ENCODE measurements at places on chromosomes 4 and X.

DNA sequence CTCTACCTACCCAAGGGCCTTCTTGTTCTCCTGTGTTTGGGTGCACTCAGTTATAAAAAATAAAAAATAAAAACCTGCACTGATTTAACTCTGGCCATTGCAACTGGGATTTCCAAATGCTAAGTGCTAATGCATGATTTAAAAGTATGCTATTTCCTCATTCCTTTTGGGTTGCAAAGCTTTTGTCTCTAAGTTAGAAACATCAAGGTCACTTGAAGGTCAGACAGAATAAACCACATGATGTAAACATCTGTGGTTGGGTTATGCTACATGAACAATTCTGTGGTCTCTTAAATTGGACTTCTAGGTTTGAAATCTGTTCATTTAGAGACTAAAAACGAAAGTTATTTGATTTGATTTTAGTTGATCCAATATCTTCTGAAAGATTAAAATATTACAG is 1547.4 kb upstream of the TENM3 start:
- no peak for DNase-seq

DNA sequence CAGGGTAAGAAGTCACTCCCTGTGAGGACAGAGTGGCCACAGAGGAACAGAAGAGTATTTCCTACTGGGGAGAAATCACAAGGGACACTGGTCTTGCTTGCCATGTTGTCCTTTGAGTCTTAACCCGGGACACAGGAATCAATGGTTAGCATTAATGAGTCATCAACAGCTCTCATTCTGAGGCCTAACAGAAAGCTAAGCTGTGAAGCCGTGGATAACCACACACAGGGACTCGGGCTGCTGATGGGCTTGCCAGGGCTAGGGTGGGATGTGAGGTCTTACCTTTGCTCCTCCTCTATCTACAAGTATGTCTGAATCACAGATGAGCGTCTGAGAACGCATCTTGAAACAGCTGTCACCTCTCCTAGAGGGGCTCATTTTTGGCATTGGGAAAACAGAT is 22.2 kb downstream of the HELT start:
- DNase-seq = peak; percentile 64

- DNase-seq = no peak
These were observed 30.5 kb downstream of the RUFY3 start for GRCh38 chr4:70752236-70752635.

DNA sequence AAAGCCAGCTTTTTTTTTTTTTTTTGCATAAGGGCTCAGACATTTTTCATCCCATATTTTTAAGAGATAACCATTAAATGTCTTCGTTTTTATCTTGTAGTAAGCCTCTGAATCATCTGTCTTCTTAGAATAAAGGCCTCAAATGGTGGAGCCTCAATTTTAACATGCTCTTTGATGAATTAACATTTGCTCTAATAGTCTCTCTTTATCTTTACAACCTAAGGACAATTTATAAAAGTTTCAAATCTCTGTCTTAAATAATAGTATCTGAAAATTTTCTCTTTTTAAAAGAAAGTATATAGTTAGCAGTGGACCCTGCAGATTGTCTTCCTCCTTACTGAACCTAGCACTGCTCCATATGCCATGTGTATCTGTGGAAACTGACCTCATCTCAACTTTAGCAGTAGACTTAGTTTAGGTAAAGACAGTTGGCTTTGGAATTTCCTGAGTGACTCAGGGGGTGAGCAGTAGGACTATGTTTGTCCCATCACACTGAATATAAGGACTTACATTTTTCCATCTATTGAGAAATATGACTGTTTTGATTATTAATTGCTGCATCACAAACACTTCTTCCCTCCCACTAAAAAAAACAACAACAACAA is 1658.0 kb downstream of the STIM2 start:
- DNase-seq = no peak

- DNase-seq = no peak
These were observed 65.9 kb downstream of the FAT1 start for GRCh38 chr4:186657764-186658163.

GRCh38 chr4:13920901-13921300 is 293.4 kb upstream of the BOD1L1 start:
- DNase-seq = peak; percentile 91

DNA sequence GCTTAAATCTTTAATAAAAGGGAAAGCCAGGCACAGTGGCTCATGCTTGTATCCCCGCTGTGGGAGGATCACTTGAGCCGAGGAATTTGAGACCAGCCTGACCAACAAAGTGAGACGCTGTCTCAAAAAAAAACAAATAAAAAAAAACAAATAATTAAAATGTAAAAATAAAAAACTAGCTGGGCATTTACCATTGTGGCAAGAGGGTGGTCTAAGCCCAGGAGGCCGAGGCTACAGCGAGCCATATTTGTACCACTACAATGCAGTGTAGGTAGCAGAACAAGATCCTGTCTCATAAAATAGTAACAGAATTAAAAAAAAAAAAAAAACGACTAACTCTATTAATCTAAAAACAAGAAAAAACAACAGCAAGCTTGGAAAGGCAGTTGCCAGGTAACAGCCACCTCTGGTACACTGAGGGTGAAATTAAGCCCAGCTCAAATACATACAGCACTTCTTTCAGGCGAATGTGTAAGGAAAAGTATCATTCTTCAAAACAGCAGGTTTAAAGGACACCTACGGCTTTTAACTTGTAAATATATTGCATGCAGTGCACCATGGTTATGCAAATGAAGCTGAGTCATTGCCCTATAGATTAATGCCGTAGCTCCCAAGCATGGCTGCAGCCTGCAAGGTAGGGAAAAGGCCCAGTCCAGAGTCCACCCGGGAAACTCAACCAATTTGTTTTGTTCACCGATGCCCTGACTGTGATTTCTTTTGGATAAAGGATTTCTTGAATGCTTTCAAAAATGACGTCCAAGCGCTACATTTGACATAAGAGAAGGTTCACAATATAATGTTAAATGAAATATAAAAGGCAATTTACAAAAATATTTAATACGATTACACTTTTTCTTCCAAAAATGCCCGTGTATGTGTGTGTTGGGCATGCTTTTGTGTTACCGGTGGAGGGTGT is 14.5 kb upstream of the TXLNG start:
- DNase-seq = no peak

DNA sequence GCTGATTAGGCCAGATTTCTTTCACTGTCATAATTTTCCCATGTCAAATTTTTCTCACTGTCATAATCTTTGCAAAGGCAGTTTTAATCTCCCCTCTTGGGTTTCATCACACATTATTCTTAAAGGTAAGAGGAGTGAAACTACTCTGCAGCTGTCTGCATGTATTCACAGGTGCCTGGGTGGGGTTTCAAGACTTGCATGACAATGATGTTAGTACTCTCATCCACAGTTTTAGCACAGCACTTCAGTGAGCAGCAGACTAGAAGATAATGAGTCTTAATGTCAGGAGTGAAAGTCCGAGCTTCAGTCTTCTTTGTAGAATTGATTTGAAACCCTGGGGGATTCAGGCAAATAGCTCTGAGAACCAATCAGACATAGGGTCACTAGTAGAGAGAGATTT is 182.5 kb upstream of the GALNT7 start:
- no peak for DNase-seq

GRCh38 chrX:29470030-29470429 is 745.3 kb upstream of the MAGEB2 start:
- DNase-seq = no peak

GRCh38 chr4:54001668-54002365 is 62.6 kb downstream of the CHIC2 start:
- DNase-seq = no peak

DNA sequence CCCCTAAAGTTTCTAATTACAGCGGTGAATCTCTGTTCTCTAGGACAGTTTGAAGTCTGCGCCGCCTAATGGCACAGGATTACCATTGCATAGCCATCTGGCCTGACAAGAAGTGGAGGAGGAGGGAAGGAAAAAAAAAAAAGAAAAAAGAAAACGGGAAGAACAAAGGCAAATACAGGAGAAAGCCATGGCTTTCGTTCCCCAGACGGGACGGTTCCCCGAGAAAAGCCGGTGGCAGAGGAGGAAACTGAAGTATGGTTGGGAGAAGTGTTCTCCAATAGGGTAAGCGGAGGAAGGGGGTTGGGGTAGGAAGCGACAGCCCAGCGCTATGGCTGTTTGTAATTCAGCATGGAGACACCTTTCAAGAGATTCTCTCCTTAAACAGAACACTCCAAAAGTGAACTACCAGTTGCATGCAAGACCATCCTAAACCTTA is 80.8 kb downstream of the HMGN5 start:
- DNase-seq = no peak

GRCh38 chr4:92101737-92102172 is 202.0 kb upstream of the GRID2 start:
- no peak for DNase-seq

DNA sequence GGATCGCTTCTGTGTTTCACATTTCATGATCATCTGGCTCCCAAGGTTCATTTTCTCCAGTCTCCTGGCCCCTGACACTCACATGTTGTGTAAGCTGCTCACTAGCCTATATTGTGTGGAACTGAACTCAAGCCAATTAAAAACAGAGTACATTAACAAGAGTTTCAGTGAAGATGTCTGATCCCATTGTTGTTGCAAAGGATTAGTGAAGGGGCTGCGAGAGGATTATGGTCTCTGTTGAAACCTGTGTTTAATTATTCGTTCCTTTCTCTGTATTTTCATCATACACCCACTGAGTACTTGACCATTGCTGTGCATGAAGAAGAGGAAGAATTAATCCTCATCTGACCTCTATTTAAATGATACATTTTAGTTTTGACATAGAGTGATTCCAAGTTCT is 54.7 kb downstream of the AFF2 start:
- DNase-seq = no peak

- no peak for DNase-seq
These were observed 9.2 kb upstream of the GPC3 start for GRCh38 chrX:133994576-133994975.

GRCh38 chrX:40282946-40283660 is 185.3 kb upstream of the BCOR start:
- DNase-seq = no peak

DNA sequence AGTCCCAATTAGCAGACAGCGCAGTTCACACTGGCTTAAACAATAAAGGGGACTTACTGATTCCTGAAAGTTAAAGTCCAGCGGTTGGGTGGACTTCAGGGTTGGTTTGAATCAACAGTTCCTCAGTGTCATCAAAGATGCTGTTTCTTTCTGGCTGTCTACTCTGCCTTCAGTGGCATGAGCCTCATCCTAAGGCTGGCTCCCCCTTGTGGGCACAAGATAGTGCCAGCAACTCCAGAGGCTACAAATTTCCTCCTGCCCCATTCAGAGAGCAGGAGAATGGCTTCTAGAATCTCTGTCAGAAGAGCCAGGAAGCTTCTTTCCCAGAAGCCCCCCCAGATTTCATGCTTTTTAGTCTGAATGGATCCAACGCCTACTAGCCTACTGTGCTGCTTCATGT is 82.4 kb upstream of the MTM1 start:
- no peak for DNase-seq

DNA sequence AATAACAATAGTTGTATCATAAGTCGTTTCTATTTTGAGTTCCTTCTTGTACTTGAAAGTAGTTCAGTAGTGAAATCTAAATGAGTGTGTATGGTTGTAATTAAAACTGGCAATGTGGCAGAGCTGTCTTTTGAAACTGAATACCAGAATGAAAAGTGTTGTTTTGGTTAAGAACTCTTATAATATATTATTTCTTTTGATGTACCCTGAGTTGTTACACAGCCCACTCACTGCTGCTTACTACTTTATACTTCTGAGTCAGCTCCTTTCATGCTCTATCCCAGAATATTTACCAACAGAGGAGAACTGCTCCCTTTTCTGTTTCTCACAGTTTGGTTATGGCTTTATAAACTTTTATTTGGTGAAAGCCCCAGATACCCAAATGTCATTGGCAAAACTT is 28.8 kb downstream of the FAM199X start:
- DNase-seq = no peak

DNA sequence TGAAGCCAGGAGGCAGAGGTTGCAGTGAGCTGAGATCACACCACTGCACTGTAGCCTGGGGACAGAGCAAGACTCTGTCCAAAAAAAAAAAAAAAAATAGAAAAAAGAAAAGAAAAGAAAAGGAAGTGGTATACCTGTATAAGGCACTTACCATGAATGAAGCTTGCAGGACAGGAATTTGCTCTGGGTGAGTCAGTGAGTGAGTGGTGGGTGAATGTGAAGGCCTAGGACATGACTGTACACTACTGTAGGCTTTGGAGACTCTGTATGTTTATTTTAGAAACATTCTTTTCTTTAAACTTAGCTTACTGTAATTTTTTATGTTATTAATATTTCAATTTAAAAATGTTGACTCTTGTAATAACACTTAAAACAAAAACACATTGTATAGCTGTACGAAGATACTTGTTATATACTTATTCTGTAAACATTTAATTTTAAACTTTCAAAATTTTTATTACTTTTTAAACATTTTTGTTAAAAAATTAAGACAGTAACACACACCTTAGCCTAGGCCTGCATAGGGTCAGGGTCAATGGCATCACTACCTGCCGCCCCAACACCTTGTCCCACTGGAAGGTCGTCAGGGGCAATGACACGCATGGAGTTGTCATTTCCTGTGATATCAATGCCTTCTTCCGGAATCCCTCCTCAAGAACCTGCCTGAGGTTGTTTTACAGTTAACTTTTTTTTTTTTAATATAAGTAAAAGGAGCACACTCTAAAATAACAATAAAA is 78.7 kb downstream of the CLNK start:
- no peak for DNase-seq

Data from esophagus muscularis mucosa (tissue), 4 donors.